ENCODE measurements at places on chromosomes 2 and 18. TPM values are rescaled to one million over a fixed set of nuclear protein-coding genes. Genes with fewer than 3 reads are reported as not detected.

Gene TNFAIP6
- 2.9 TPM for total RNA-seq

Gene SMYD1
- 389 TPM for total RNA-seq

Gene RESP18
- not detected for total RNA-seq

Gene DRC1
- total RNA-seq: not detected

Gene NEB
- total RNA-seq: 30.5 TPM

Gene HOXD8
- 0.14 TPM for total RNA-seq

Gene SULT1C4
- 2.7 TPM for total RNA-seq

Gene MAPK4
- 21.7 TPM for total RNA-seq

Gene CNDP2
- 71.0 TPM for total RNA-seq

Gene ZNF521
- 10.3 TPM for total RNA-seq

Gene CMPK2
- 3.2 TPM for total RNA-seq

Data from left ventricle myocardium inferior (tissue), 1 donor.